ENCODE measurements at places on chromosomes 3 and 15.

DNA sequence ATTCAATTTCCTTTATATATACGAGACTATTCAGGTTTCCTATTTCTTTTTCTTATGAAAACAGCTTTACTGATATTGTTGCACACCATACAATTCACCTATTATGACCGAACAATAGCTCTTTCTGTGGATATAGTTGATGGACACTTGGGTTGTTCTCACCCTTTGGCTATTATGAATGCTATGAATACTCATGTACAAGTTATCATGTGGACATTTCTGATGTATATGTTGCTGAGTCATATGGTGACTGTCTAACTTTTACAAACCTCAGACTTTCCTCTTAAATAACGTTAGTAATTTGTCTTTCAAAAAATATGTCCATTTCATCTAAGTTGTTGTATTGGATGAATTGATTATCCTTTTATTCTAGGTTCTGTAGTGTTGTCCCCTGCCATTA, 15.7 kb upstream of the USF3 start:
- no peak for DNase-seq

GRCh38 chr3:48092270-48092669, 76.1 kb upstream of the MAP4 start:
- DNase-seq: no peak

- DNase-seq: no peak
These were observed 129.4 kb downstream of the CHST2 start for GRCh38 chr3:143249014-143249413.

GRCh38 chr15:63572749-63573464, 24.3 kb upstream of the FBXL22 start:
- no peak for DNase-seq

- no peak for DNase-seq
These were observed 119.2 kb downstream of the SHQ1 start for GRCh38 chr3:72728958-72729467.

DNA sequence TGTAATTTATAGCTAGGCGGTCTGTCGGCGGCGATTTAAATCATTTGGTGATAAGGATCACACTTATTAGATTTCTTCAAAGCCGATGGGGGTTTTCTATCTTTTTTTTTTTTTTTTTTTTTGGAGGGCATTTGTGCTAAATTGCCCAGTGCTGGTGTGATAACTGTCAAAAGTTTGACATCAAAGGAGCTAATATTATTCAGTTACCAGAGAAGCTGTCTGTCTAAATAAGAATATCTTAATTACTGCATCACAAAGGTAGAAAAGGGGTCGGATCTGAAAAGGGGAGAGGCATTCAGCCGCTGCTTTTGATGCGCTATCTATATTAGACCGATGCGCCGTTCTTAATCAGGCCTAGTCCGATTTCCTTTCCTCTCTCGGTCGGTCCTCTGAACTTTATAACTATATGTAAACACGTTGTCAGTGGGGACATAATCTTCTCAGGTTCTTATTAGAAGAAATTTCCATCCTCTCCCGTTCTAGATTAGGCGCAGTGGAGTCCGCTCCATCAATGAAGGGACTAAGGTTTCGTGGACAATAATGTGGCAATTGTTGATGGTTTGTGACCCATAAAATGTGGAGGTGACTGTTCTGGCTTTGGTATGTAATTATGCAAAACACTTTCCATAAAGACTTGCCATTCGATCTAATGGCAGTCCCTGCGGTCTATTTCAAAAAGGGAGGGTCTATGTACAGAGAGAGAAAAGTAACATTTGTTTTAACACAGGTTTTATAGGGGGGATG, 31.7 kb downstream of the NR2F2 start:
- no peak for DNase-seq

- DNase-seq: no peak
These were observed 163.8 kb downstream of the LSAMP start for GRCh38 chr3:116281313-116282143.

GRCh38 chr15:66630801-66631351, 65.1 kb upstream of the LCTL start:
- no peak for DNase-seq

DNA sequence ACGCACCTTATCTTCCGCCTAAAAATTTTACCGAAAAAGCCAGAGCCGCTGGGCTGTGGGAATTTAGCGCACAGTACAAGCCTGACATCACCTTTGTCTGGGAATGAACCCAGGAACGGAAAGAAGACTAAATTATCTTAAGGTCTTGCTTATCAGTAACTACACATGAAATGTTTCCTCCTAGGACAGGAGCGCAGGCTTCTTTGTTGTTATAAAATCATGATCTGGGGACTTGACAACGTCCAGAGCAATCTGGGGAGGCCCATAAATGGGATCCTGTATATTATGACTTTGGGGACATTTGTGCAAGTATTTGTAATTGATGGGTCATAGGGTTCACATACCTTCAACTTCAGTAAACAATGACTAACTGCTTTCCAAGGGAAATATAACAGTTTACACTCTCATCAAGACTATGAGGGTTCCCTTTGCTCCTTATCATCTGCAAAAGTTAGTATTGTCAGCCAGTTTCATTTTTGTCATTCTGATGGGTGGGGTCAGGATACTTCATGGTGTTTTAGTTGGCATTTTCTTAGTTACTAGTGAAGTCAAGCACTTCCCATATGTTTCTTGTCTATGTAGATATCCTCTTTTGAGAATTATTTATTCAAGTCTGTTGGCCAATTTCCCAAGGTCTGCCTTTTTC, 213.9 kb upstream of the PFN2 start:
- no peak for DNase-seq

DNA sequence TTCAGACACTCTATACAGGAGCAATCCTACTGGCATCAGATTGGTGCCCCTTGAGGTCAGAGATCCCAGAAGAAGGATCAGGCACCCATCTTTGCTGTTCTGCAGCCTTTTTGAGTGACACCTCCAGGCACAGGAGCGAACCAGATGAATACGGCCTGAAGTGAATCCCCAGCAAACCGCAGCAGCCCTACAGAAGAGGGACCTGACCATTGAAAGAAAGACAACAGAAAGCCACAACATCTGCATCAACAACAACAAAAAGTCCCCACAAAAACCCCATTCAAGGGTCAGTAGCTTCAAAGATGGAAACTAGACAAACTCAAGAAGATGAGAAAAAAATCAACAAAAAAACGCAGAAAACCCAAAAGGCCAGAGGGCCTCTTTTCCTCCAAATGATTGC, 130.4 kb downstream of the PPM1L start:
- DNase-seq: no peak

DNA sequence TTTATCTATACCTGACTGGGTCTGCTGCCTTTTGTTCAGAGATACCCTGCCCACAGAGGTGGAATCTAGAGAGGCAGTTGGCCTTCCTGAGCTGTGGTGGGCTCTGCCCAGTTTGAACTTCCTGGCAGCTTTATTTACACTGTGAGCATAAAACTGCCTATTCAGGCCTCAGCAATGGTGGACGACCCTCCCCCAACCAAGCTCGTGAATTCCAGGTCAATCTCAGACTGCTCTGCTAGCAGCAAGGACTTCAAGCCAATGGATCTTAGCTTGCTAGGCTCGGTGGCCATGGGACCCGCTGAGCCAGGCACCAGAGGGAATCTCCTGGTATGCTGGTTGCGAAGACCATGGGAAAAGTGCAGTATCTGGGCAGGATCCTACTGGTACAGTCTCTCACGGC, 270.2 kb downstream of the CADM2 start:
- DNase-seq: no peak

DNA sequence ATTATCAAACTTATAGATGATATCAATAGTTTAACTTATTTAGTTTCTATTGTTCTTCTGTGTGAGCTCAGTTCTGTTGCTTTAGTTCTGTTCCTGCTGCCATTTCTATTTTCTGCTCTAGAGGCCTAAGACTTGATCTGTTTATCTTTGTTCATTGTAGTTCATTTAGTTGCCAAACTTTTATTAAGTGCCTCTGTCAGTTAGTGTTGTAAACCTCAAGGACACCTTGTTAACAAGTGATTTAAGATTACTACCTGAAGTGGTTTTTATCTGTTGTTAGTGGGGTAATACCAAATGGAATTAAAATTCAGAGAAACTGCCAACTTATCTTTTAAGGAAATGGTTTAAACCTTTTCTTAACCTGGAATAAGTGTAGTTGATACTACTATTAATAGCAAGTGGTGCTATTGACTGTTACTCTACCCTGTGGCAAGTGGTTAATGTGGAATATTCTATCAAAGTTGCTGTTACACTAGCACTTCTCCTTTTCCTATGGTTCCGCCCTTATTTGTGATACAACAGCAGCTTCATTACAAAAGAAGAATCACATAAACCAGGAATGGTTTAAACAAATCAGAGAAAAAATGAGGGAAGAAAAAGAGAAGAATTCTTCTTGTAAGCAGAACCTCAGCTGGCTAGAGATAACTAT, 500.6 kb upstream of the GOLIM4 start:
- DNase-seq: no peak

DNA sequence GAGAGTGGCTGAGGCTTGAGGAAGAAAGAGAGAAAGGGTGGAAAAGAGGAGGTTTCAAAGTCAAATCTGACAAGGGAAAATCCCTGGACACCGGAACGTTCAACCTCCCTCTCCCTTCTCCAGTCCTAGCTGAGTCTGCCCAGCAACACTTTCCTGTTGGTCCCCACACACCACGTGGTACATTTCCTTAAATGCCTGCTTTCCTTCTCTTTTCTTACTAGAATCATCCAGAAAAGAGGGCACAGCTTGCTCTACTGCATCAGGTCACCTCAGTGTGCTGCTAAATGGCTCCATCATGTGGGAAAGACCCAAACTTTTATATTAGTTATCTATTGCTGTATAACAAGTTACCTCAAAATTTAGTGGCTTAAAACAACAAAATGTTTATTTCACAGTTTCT, 181.2 kb downstream of the NECTIN3 start:
- DNase-seq: no peak

DNA sequence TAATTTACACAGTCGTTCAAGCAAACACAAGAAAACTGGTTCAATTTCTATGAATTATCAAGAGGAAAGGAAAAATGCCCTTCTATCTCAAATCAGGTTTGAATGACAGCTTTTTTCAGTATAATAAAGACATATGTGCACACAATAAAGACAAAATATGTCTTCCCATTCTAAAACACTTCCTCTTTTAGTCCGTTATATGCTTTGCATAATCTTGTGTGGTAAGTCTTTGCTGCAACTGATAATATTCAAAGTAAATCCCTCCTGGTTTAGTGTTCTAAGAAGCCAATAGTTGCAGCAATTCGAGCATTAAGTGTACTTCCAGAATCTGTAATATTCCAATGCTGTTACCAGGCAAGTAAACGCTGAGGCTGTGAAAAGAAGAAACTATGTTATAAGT, 43.7 kb upstream of the MAPKBP1 start:
- DNase-seq: no peak

GRCh38 chr3:32778389-32778788, 39.4 kb upstream of the TRIM71 start:
- DNase-seq: no peak

DNA sequence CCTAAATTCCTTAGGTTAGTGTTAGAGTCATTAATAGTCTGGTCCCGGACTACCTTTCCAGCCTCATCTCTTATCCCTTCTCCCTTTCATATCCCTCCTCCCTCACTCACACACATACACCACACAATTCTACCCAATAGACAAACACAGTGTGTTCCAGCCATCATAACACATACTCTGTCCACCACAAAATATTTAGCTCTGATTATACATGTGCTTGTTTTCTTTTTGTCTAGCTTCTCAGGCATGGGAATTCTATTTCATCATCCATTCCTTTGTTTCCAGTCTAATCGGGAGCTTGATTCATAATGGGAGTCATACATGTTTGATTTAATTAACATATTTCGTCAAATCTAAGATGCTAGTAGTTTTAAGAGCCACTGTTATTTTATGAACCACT, 161.8 kb upstream of the BFSP2 start:
- DNase-seq: no peak

DNA sequence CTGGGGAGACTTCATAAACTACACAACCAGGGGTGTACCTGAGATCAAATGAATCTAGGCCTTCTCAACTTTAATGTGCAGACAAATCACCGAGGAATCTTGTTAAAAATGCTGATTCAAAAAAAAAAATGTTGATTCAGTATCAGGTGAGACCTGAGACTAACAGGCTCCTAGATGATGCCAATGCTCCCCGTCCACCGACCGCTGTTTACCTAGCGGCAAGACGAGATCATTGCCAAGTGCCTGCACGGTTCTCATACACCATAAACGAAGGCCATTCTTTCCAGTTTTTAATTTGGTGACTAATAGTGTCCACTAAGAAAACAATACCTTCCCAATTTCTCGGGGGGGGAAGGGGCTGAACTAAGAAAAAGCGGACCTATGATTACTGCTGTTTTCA, 2.5 kb upstream of the FSIP1 start:
- no peak for DNase-seq

- DNase-seq: no peak
These were observed 569.0 kb downstream of the TUSC7 start for GRCh38 chr3:117278424-117279190.

DNA sequence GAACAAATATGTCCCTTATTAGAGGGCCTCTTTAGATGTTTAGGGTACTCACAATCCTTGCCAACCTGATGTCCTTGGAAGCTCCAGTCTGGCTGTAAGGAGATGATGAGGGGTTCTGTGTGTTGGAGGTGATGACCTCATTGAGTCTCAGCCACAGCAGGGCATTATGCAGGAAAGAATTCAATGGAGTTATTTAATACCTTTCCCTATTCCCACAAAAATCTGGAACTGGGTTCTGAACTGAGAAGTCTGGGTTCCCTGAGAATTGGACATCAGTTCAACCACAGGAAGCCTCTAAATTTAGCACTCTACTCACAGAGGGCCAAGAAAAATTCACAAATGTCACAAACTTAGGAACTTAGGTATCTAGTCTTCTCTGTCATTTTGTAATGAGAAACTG, 36.9 kb downstream of the SLC35A5 start:
- no peak for DNase-seq
